Ovary (tissue), 10 donors: ENCODE measurements at places on chromosomes 1 and 21.

- DNase-seq = no peak
Measured at GRCh38 chr1:21308330-21308729, 18.1 kb upstream of the ECE1 start.

DNA sequence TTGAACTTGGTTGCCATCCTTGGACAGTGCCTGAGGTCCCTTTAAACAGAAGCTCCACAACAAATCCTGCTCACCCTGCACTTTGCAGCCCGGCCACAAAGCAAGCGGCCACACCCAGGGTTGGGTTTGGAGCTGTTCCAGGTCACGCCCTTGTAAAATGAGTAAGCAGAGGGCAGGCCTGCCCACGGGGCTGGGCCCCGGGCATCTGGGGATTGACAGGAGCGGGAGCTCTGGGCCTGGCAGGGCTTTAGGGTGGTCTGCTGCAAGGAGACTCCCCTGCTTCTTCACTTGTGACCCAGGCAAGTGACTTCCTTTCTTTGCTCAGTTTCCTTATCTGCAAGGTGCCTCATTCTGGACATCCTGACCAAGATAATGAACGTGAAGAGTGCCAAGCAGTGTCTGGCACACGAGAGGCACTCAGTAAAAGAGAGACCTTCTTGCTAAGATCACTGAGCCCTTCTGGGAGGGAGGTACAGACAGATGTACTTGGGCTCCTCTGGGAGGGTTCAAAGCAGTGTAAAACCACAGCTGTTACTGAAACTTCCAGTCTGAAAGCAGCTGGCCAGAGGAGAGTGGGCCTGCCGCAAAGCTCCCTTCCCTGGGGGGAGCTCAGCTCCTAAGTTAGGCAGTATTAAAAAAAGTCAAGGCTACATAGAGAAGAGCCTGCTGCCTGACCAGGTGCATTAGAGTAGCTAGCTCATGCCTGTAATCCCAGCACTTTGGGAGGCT is 2.6 kb downstream of the E2F2 start:
- no peak for DNase-seq

DNA sequence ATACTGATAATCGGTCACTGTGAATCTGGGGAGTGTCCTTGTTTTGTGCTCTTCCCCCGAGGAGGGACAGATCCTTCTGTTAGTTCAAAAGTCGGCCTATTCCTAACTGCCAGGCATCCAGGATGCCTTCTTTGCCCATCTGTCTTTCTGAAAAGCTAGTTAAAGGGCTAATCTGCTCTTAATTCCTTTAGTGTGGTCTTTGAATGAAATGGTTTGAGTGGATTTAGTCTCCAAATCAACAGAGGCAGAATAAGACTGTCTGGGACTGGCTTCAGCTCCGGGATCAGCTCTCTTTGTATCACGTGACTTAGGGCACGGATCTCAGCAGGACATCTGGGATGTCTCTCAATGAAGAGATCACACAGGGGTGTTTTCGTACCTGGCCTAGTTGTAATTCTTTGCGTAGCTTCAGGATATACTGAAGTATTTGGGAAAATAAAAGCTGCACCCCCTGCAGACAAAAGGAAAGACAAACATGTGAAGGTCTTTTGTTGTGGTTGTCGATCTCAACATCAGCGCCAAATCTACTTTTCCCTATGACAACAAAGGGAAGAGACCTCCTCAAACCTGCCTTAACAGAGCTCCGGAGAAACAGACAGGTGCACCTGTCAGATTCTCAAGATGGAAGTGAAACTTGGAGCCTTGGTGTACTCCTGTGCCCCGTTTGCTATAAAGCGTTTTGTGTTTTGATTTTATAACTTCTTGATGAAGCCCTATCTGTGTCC is 97.9 kb downstream of the ERG start:
- no peak for DNase-seq

GRCh38 chr1:99645699-99646531 is at the start of gene PALMD:
Gene PALMD (plus strand): TSS chr1:99646113. CDS start chr1:99646318, 205 bp downstream.
- peak; percentile 45 for DNase-seq

DNA sequence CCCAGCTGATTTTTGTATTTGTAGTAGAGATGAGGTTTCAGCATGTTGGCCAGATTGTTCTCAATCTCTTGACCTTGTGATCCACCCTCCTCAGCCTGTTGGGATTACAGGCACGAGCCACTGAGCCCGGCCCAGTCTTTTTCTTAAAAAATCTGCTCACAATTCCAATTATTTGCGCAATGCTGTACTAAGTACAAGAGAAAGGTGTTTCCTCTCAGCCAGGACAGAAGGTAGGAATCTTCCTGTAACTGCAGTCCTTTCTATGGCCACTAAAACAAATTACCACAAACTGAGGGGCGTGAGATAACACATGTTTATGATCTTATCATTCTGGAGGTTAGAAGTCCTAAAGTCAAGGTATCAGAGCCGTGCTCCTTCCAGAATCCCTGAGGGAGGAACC is 6.9 kb upstream of the CBR3 start:
- no peak for DNase-seq

DNA sequence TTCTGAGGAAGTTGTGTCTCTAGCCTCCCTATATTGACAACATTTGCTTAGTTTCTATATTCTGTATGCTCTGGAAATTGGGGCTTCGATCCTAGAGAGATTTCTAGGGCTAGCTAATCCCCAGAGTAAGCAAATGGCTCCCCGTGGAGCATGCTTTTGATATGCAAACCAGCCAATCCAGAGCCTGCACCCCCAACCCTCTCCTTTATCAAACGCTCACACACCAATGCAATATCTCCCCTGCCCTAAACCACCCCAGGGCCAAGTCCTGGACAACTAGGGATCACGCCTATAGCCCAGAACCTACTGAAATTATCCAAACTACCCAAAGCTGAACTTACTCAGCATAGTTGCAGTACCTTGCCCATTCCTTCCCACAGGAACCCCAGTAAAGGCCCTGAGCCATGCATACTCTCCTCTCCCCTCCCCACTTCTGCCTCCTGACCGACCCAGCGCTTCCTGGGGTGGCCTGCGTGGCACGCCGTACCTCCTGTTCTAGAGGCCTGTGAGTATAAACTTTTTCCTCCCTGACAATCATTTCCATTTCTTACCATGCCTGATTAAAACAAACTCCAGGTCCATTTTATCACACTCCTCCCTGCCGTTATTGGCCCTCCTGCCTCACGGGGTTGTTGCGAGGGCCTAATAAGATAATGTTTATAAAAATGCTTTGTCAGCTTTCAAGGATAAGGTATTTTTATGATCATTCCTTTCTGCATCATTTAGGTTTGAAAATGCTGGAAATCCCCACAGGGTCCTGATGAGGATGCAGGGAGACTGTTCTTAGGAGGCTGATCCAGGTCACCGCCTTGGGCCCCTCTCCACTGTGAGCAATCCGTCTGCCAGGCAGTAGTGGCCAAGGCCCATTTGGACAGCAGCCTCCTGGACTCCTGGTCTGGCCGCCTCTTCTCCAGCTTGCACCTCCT is 102.7 kb downstream of the TENT5C start:
- no peak for DNase-seq

DNA sequence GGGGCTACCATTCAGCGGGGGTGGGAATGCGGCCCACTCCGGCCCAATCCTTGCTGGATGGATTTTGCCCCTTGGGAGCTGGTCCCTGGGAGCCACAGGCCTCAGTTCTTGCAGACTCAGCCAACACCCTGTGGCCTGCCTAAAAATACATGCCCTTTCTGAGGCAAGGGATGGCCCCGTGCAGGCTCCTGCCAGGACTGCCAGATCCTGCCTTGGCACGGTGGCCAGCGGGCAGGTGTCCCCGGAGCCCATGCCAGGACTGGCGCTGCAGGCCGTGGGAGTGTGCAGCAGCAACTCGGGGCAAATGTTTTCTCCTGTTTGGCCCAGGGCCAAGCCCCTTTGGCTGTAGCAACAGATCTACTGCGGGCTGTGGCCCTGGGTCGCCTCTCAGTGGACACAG is 1.6 kb upstream of the PANK4 start:
- no peak for DNase-seq

- no peak for DNase-seq
Measured at GRCh38 chr21:18170221-18170620, 74.4 kb upstream of the CHODL start.

- no peak for DNase-seq
Measured at GRCh38 chr1:34746101-34746500, 8.7 kb upstream of the GJB5 start.

DNA sequence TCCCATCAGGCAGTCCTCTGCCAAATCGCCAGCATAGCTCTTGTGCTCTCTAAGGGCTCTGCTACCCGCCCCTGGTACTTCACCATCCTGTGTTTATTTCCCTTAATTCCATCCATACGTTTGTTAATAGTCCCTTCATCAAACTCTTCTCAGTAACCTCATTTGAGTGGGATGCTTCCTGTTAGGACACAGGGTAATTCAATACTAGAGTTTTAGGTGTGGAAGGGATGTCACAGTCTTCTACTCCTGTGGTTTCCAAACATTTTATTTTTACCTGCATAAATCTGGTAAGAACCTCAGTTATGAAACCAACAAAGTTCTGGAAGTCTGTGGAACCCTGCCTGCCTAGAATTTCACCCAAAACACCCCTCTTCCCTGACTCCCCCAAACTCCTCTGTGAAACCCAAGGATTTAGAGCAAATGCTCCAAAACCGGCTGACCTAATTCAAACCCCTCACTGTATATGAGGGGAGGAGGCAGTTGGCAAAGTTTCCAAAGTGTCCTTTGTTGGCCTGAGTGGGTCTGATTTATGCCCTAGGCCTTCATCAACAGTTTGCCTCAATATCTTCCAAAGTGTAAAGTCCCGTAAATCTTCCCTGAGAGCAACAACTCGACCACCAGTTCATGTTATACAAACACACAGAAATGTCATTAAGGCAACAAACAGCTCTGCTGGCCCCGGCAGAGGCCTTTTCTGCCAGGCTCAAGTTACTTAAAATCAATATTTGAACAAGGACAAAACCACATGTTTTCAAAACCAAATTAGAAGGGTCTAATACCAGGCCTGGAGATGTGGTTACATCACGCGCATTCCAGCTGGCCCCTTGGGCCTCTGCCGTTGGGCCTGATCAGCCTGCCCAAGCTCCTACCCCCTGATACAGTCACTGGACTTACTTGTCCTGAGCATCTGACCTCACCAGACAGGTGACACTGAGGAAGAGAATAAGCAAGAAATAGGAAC is 82.4 kb upstream of the FGGY start:
- no peak for DNase-seq

- DNase-seq = no peak
Measured at GRCh38 chr21:38570596-38570995, 72.3 kb upstream of the ERG start.

GRCh38 chr1:192053531-192053971 is 104.7 kb upstream of the RGS18 start:
- no peak for DNase-seq

GRCh38 chr21:35011681-35012080 is 37.4 kb downstream of the RUNX1 start:
- no peak for DNase-seq

DNA sequence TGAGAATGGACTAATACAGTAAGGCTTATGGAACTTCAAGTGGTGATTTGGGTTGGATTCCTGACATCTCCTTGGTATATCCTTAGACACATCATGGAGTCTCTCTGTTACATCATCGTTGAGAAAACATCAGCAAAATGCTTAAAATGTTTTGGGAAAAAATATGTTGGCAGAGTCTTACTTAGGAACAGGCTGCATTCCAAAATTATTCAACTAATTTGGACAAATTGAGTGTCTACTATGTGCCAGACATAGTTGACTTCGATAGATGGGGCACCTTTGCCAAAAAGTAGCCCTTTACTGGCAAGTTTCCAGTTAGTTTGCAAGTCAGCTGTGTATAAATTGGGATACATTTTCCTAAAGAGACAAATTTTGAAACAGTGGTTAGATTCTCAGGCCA is 253.4 kb upstream of the ST6GALNAC5 start:
- DNase-seq = no peak

DNA sequence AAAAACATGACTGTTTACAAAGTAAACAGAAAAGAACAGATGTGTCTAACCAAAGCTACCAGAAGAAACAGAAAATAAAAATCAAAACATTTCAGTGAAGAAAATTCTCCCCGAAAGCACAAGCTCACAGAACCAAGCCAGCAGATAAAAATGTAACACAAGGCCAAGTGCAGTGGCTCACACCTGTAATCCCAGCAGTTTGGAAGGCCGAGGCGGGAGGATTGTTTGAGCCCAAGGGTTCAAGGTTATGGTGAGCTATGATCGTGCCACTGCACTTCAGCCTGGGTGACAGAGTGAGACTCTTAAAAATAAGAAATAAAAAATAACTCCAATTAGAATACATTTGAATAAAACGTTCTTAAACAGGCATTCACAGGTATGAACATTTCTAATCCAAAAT is 19.1 kb upstream of the DDOST start:
- no peak for DNase-seq

GRCh38 chr1:101506541-101507164 is 269.8 kb downstream of the S1PR1 start:
- DNase-seq = no peak

DNA sequence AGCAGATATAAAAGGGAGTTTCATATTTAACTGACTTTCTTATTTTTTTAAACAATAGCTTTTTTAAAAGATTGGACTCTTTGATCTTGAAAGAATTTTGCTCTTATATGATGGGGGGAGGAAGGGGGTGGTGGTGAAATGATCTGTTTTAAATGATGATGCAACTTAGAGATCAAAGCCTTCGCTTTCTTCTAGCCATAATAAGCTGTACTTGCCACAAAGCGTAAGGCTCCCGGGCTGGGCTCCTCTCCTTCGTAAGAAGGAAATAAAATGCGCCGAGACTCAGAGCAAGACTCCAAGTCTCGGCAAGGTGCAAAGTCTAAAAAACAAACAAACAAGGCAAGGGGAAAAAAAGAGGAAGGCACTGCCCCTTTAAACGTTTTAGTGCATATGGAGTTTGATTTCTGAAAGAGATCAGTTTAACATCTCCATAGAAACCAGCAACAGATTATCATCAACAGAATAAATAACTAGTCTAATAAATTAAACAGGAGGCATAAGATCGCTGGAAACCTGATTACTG is 3.3 kb downstream of the CASZ1 start:
- no peak for DNase-seq

DNA sequence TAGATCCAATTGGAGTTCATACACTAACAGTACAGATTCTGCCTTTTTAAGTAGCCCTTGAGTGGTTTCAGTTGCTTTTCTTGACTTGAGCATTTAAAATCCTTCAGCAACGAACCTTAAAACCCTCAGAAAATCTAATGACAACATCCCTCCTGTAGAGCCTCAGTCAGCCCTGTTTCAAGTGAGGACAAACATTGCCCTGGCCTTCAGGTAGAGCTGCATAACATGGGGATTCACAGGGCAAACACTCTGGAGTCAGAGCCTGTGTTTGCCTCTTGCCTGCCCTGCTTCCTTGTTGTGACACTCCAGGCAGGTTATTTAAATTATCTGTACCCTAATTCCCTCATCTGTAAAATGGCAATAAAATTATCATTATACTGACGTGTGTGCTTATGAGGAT is 96.1 kb upstream of the KCNA3 start:
- DNase-seq = no peak

GRCh38 chr1:54464477-54465146 is 58.4 kb upstream of the SSBP3 start:
- DNase-seq = peak; percentile 31

DNA sequence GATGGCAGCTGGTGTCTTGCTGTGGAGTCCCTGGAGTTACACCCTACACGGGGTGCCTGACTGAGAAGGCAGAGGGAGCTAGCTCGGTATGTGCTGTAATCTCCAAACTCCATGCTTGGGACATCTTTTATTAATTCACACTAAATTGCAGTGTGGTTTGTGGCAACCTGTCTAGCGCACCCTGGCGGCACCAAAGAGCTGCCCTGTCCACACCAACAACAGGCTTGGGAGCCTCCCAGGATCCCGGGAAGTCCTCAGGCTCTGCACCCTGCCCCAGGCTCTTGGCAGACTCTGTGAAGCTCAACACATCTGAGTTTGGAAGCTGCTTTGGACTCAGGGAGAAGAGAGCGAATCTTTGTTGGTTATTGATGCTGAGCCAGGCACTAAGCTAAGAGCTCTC is 138.9 kb downstream of the IGSF21 start:
- no peak for DNase-seq
